Activated CD8-positive, alpha-beta T cell treated with anti-CD3 and anti-CD28 coated beads, Interleukin-2, amount 10 ng/mL, durations not matched to agents 7 days and 5 days (primary cell): ENCODE measurements at places on chromosomes 3 and 15.

GRCh38 chr3:167740961-167741587, 5.6 kb downstream of the SERPINI1 start:
- H3K27me3 ChIP-seq, result no peaks in the 10 kb centered on the region
- DNase-seq, result peak; percentile 55
- H3K36me3 ChIP-seq, result no peaks in the 10 kb centered on the region
- H3K27ac ChIP-seq, result no peak overlapping the region

- no peak overlapping the region for H3K27ac ChIP-seq
- no peaks in the 10 kb centered on the region for H3K27me3 ChIP-seq
- no peaks in the 10 kb centered on the region for H3K4me1 ChIP-seq
- no peak for DNase-seq
- no peaks in the 10 kb centered on the region for H3K36me3 ChIP-seq
Measured at GRCh38 chr15:47429376-47429775, 287.9 kb upstream of the SEMA6D start.

DNA sequence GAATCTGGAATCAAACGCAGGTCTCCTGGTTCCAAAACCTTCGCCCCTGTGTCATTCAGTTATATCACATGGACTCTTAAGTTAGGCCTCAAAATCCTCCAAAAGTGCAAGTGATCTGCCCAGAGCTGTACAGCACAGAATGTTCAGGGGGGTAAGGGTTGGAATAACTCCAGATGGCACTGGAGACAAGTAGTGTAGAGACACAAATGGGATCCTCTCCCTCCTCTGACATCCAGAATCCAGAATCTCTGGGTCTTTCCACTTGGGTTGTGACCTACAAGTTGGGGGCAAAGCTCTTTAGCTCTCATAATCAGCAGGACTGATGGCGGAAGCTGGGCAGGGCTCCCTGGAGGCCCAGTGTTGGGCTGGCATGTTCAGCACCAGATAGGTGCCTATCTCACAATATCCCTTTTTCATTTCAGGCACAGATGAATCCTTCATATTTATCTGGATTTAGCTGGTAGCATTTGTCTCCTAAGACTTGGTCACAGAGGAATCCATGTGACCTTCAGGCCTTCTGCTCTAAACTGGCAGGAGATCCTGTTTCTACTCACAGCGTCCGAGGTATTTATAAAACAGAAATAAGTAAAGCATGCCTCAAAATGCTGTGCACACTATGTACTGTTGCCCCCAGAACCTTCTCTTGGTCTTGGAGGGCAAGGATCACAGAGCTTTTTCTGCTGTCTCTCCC, 15.4 kb downstream of the ABHD2 start:
- H3K4me1 ChIP-seq, result peaks cover 8% of the 10 kb centered on the region
- peaks cover 9% of the 10 kb centered on the region for H3K36me3 ChIP-seq
- H3K4me3 ChIP-seq, result no peak overlapping the region
- DNase-seq, result no peak

DNA sequence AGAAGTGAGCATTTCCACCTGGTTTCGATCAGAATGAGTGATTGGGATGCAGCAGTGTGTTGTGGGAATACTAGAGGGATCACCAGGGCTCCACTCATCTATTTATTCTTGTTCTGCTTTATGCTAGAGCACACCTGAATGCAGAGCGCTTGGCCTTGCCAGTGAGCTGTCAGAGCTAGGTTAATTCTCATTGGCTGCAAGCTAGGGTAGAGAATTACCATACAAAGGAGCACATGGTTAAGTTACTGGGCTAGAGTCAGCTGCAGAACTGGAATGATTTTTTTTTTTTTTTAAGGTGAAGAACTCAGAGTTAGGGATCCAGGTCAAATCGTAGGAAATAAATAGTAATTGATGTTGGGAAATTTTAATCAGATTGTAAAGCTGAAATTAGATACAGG, 8.8 kb downstream of the EIF2AK4 start:
- peaks cover 60% of the 10 kb centered on the region for H3K36me3 ChIP-seq
- H3K27me3 ChIP-seq, result no peaks in the 10 kb centered on the region
- DNase-seq, result no peak
- no peak overlapping the region for H3K27ac ChIP-seq
- H3K4me3 ChIP-seq, result no peak overlapping the region

GRCh38 chr3:112627919-112628466, 12.9 kb downstream of the CCDC80 start:
- H3K27me3 ChIP-seq, result peaks cover 19% of the 10 kb centered on the region
- H3K4me3 ChIP-seq, result no peak overlapping the region
- no peak overlapping the region for H3K27ac ChIP-seq
- DNase-seq, result no peak
- H3K4me1 ChIP-seq, result no peaks in the 10 kb centered on the region
- no peaks in the 10 kb centered on the region for H3K36me3 ChIP-seq

GRCh38 chr3:160566499-160566898, 1.1 kb upstream of the KPNA4 start:
- no peaks in the 10 kb centered on the region for H3K27me3 ChIP-seq

GRCh38 chr15:74563442-74563841, 22.4 kb downstream of the ARID3B start:
- no peak for DNase-seq
- no peak overlapping the region for H3K27ac ChIP-seq
- H3K4me3 ChIP-seq, result no peak overlapping the region
- H3K27me3 ChIP-seq, result no peaks in the 10 kb centered on the region
- H3K4me1 ChIP-seq, result peaks cover 34% of the 10 kb centered on the region
- peaks cover 60% of the 10 kb centered on the region for H3K36me3 ChIP-seq

GRCh38 chr3:60957541-60957940, 293.7 kb downstream of the FHIT start:
- H3K36me3 ChIP-seq, result peaks cover 4% of the 10 kb centered on the region
- H3K4me1 ChIP-seq, result no peaks in the 10 kb centered on the region
- no peak overlapping the region for H3K4me3 ChIP-seq
- DNase-seq, result no peak
- no peaks in the 10 kb centered on the region for H3K27me3 ChIP-seq
- H3K27ac ChIP-seq, result no peak overlapping the region

GRCh38 chr3:138089091-138089490, 26.3 kb downstream of the DZIP1L start:
- DNase-seq, result no peak
- no peak overlapping the region for H3K4me3 ChIP-seq
- H3K27me3 ChIP-seq, result peaks cover 29% of the 10 kb centered on the region

- peaks cover 9% of the 10 kb centered on the region for H3K27me3 ChIP-seq
- H3K4me1 ChIP-seq, result no peaks in the 10 kb centered on the region
- no peaks in the 10 kb centered on the region for H3K36me3 ChIP-seq
- no peak overlapping the region for H3K27ac ChIP-seq
- no peak for DNase-seq
Measured at GRCh38 chr3:87298111-87298718, 21.8 kb upstream of the POU1F1 start.

DNA sequence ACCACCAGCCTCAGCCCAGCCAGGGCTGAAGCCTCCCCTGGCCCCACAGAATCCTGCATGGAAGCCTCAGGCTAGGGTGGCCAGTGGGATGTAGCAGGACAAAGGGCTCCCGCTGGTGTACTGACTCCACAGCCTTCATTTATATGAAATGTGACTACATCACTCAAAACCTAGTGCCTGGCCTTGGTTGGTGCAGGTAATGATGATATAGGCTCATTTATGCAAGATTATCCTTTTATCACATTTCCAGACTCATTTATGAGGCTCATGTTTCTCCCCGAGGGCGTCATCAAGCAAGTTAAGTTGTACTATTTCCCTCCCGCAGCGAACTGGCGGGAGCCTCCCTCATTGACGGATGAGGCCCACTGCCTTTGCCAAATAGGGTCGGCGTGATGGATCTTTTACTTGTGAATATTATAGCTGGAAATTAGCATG, 179.1 kb upstream of the SMAD3 start:
- no peak for DNase-seq
- H3K4me3 ChIP-seq, result no peak overlapping the region
- no peaks in the 10 kb centered on the region for H3K4me1 ChIP-seq
- no peaks in the 10 kb centered on the region for H3K36me3 ChIP-seq
- no peak overlapping the region for H3K27ac ChIP-seq
- peaks cover 7% of the 10 kb centered on the region for H3K27me3 ChIP-seq

DNA sequence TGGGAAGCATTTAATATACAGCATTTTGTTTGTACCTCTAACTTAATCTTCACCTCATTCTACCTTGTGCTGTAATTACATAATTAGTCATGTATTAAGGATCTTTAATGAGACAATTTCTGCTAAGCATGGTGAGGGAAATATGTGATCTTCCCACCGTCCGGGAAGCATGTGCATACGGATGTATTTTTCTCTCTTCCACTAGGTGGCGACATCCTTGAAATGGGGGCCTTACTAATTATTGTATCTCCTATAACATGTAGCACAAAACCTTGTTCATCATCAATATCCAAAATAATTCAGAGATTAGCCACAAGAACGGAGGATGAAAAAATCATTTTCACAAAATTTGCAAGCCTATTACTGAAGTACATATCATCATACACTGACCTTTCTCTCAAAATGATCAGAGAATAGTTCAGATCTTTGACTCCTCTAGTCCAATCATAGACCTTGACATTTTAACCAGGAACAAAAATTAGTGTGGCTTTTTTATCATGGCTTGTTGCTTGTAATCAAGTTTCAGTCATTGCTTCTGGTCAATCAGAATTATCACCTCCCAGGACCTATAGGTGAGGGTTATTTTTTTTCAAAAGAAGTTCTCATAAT, 148.9 kb upstream of the GBE1 start:
- no peak overlapping the region for H3K4me3 ChIP-seq
- no peak overlapping the region for H3K27ac ChIP-seq
- no peaks in the 10 kb centered on the region for H3K4me1 ChIP-seq
- H3K36me3 ChIP-seq, result no peaks in the 10 kb centered on the region

DNA sequence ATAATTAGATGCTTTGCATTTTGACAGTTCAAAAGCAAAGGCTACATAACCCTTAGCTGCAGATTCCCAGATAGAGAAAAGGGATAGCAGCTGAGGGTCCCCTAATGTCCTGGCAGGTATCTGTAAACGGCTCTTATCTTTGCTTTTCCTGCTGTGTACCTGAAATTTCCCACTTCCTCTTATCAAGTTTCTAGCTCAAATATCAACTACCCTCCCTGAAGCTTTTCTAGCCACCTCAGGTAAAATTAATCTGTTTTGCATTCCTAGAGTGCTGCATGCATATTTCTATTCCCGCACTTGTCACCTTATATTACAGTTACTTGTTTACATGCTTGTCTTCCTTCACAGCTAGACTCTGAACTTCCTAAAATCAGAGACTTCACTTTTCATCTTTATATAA, 55.6 kb upstream of the STXBP5L start:
- no peak overlapping the region for H3K4me3 ChIP-seq
- H3K27ac ChIP-seq, result no peak overlapping the region
- no peaks in the 10 kb centered on the region for H3K36me3 ChIP-seq
- peaks cover 6% of the 10 kb centered on the region for H3K27me3 ChIP-seq
- DNase-seq, result no peak

DNA sequence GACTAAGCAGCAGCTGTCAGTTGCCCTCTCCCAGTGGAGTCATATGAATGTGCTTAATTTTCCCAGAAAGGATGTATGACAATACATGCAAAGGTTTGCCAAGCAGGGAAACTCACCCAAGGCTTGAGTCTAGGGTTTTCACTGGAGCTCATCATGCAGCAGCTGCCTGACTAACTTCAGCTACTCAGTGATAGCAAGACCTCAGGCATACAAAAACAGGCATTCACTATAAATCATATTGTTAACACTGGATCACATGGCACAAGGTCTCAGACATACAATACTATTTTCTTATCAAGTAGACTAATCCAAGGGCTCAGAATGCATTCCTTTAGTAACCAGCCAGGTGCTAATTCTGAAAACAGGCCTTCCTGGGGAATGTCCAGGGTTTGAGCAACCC, 85.0 kb upstream of the STAC start:
- H3K27ac ChIP-seq, result no peak overlapping the region
- no peaks in the 10 kb centered on the region for H3K36me3 ChIP-seq
- H3K27me3 ChIP-seq, result no peaks in the 10 kb centered on the region
- H3K4me3 ChIP-seq, result no peak overlapping the region
- H3K4me1 ChIP-seq, result no peaks in the 10 kb centered on the region

DNA sequence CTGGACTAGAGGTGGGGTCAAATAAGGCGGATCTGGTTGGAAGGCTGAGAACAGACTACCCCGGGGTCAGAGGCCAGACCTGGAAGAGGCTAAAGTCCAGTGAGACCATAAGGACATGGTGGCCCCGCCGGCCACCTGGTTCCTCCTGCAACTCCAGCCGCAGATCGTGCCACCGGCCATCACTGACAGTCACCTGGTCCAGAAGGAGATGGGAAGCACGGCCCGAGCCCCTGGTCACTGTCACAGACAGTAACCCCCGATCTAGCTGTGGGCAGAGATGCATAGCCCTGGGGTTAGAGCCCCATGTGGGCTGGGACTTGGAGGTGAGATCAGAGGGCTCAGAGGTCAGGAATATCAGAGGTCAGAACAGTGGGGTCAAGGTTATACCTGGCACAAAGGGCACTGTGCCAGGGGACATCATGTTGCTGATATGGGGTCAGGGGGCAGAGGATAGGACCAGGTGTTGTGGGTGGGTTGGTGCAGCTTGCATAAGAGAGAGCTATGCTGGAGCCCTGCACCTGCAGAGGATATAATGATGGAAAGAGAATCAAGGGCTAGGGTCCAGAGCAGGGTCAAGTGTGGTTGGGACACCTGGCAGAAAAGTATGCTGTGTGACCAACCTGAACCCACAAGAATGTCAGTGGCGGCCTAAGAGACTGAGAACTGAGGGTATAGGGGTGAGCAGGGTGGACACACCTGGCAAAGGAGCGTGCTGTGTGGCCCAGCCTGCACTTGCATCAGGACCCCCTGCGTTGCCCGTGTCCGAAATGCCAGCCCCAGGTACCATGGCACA, 9.6 kb downstream of the CELSR3 start:
- peak overlapping the region; percentile 9 for H3K27ac ChIP-seq
- no peak overlapping the region for H3K4me3 ChIP-seq
- H3K36me3 ChIP-seq, result peaks cover 20% of the 10 kb centered on the region
- no peak for DNase-seq

- H3K27me3 ChIP-seq, result peaks cover 6% of the 10 kb centered on the region
- no peaks in the 10 kb centered on the region for H3K36me3 ChIP-seq
- H3K27ac ChIP-seq, result no peak overlapping the region
- no peak overlapping the region for H3K4me3 ChIP-seq
- H3K4me1 ChIP-seq, result no peaks in the 10 kb centered on the region
Measured at GRCh38 chr3:16102905-16103364, 71.5 kb upstream of the GALNT15 start.
